ENCODE measurements at places on chromosomes 11 and 22. TPM values are rescaled to one million over a fixed set of nuclear protein-coding genes. Genes with fewer than 3 reads are reported as not detected.
A peak's percentile ranks its signal among the peaks of the same experiment; 100 is the strongest.

- no peak for DNase-seq
Measured at GRCh38 chr22:21025763-21026755, 6.3 kb downstream of the SLC7A4 start.

DNA sequence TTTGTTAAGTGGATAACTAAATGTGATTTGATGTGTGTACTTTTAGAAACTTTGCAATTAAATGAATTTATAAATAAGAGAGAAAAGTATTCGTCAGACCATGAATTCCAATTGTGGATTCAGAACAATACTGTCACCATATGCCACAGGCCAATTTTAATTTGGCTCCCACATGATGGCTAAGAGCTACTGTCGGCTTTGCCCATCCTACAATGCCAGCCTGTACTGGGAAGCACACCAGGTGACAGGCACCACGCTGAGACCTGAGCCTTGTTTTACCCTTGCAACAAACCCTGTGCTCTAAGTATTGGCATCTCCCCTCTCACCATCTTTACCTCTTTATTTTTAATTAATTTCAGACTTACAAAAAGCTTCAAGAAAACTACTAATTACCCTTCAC, 14.0 kb downstream of the RAB30 start:
- peak; percentile 67 for DNase-seq

DNA sequence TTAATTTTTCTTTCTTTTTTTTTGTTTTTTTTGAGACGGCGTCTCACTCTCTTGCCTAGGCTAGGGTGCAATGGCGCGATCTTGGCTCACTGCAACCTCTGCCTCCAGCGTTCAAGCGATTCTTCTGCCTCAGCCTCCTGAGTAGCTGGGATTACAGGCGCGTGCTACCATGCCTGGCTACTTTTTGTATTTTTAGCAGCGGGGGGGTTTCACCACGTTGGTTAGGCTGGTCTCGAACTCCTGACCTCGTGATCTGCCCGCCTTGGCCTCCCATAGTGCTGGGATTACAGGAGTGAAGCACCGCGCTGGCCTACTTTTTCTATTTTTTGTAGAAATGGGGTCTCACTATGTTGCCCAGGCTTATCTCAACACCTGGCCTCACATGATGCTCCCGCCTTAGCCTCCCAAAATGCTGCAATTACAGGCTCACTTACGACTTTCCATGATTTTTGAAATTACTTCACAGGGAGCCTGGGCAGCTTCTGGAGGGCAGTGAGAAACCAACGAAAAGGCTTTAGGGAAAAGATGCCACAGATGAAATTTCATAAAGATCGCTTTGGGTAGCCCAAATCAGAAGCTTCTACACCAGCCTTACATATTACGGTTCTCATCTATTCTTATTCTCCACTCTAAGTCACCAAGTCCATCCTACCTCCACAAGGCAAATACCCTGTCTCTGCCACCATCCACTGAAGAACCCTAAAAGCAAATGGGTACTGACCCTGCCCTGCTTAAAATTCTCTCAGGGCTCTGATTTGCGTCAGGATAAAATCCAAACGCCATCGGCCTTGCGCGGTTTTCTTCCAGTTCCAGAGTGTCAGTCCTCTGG, 866 bp upstream of the RRM1 start:
- no peak for DNase-seq

DNA sequence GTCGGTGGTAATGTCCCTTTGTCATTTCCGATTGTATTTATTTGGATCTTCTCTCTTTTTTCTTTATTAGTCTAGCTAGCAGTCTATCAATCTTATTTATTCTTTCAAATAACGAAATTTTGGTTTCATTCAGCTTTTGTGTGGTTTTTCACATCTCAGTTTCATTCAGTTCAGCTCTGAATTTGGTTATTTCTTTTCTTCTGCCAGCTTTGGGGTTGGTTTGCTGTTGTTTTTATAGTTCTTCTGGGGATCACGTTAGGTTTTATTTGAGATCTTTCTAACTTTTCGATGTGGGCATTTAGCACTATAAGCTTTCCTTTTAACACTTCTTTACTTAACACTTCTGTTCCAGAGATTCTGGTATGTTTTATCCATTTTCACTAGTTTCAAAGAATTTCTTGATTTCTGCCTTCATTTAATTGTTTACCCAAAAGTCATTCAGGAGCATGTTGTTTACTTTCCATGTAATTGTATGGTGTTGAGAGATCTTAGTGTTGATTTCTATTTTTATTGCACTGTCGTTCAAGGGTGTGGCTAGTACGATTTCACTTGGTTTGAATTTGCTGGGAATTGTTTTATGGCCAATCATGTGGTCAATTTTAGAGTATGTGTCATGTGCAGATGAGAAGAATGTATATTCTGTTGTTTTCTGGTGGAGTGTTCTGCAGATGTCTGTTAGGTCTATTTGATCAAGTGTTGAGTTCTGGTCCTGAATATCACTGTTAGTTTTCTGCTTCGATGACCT, 7.7 kb upstream of the SCGB1D1 start:
- no peak for DNase-seq

- DNase-seq: no peak
Measured at GRCh38 chr22:27639248-27640086, 162.1 kb downstream of the MN1 start.

DNA sequence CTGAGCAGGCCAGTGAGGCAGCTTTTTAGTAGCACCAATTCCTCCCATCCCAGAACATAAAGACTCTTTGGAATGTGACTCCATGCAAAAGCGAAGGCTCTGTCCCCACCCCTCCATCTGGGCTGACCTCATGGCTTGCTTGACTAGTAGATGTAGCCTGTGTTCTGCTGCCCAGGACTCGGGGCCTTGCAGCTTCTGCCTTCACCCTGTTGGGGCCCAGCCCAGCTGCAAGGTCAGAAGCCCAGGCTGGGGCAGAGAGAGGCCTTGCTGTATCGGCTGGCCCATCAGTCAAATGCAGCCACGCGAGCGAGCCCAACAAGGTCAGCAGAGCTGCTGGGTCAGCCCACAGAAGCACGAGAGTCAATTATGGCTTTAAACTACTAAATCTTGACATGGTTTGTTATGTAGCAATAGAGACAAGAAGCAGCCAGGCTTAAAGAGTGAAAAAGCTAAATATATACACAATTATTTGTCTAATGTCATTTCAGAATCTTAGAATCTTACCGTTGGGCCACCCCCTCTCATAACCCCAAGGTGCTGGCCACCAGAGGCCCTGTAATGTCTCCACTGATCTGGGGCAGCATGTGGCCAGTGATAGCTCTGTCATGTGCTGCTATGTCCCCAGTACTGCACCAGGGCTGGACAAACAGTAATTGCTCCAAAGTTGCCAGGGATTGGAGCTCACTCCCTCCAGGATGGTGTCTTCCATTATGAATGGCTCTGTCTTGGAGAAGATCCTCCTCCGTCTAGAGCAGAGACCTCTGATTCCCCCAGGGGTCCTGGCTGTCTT, 10.4 kb upstream of the WNT11 start:
- DNase-seq: no peak

DNA sequence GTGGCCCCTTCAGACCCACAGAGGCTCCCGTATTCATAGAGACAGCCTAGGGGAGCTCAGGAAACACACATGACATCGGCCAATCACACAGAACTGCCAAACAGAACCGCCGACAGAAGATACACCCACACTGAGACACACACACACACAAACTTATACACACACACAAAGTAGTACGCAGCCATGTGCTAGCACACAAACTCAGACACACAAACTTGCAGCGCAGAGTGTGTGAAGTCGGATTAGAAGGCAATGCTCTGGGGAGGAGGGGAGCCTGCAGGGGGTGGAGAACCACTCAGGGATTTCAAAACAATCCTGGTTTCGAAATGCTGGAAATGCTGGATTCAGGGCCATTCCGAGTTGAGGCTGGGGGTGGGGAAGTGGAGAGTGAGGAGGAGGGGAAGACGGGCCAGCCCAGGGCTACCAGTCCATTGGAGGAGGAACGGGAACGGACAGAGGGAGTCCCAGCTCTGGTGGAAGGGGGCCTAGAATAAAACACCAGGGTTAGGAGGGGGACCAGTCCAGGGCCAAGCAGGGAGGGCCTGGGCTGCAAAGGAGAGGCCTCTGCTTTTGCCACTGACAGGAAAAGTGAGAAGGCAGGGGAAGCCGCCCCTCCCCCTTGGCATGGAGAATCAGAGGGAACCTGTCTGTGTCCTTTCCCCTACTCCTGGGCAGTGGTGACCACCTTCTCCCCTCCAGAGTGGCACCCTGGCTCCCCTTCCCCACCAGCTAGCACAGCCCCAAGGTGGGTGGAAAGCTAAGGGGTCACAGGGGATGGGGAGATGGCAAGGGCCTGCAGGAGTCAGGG, 4.4 kb downstream of the BCL9L start:
- peak; percentile 26 for DNase-seq

DNA sequence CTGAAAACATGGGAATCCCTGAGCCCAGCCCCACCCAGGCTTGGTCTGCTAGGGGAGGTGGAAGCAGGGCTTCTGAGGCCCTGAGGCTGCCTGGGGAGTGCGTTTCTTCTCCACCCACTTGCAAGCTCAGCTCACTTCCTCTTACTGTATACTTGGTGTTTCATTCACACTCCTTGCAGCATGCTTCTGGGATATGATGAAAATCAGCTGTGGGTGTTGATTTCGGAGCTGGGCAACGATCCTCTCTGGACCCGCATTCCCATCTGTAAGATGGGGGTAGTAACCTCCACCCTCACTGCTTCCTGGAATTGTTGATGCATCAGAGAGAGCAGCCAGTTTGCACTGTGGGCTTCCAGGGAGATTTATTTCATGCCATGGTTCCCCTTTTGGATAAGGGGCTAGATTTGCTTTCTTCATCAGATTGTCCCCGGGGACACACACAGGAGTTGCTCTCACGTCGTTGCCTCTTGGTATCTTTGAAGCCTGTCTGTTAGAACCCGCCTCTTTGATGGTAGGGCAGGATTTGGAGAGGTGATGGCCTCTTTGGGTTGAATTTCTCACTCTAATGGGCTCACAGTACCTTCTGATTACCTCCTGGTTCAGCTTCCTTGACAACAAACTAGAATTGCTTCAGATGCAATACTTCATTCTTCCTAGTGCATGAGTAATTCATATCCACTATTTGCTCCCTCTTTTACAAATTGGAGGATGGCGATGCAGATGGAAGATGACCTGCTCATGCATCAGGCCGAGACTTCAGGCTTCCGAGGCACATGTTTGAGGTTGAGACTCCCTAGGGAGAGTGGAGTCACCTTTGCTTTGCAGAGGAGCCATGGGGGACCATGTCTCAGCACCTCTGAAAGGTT, 40.4 kb downstream of the BCR start:
- DNase-seq: no peak

- DNase-seq: peak; percentile 87
Measured at GRCh38 chr11:114273071-114273470, 23.1 kb upstream of the NNMT start.

DNA sequence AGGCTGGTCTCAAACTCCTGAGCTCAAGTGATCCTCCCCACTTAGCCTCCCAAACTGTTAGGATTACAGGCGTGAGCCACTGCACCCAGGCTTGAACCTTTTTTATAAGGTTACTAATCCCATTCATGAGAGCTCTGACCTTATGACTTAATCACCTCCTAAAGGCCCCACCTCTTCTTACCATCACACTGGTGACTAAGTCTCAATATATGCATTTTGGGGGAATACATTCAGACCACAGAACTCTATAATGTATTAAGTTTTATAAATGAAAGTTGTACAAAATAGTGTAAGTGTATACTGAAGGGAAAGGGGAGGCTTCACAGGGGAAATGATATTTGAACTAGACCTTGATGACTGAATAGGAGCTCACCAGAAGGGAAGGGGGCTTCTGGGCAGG, 28.4 kb upstream of the RBFOX2 start:
- DNase-seq: no peak

DNA sequence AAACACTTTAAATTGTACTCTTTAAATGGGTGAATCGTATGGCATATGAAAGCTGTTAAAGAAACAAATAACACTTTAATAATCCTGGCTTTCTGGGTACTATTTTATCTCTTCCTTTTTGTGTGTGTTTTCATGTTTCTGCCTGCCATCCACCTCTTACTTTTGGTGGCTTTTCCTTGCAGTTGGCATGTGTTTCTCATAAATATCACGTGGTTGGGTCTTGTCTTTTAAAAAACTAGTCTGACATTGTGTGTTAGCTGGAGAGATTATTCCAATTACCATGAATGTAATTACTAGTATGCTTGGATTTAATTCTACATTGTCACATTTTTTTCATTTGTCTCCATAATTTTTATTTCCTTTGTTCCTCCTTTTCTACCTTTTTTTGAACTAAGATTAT, 262.9 kb upstream of the B3GAT1 start:
- no peak for DNase-seq

GRCh38 chr22:41742918-41743317, 43.6 kb downstream of the MEI1 start:
- DNase-seq: no peak

Gene PAK1
- 42.8 TPM for total RNA-seq

Gene MOV10L1
- total RNA-seq: not detected

Gene SELENOH
- total RNA-seq: 229 TPM
